ENCODE measurements at places on chromosomes 13 and 19. TPM values are rescaled to one million over a fixed set of nuclear protein-coding genes. Genes with fewer than 3 reads are reported as not detected.
A peak's percentile ranks its signal among the peaks of the same experiment; 100 is the strongest.

GRCh38 chr13:113369189-113369588 lies 5.3 kb upstream of the GRTP1 start:
- no peak for DNase-seq

DNA sequence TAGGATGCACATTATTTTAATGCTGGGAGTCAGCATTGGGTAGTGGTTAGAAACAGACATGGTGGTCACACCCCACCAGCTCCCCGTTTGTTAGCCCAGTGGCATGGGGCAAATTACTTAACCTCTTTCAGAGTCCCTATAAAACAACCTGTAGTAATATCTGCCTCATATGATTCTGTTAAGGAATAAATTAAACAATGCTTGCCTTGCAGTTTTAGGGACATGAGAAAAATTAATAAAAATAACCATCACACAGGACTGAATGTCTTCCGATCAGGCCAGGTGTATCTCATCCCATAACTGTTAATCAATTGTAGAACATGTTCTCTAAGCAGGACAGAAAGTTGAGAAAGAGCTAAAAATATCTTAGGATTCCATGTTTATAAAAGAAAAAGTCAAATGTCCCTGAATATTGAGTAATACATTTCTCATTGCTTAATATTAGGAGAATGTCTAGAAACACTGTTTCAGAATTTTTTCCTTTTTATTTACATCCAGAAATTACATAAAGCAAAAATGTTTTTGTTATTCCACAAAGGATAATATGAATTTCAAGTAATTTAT lies 196.5 kb downstream of the GPC6 start:
- no peak for DNase-seq

DNA sequence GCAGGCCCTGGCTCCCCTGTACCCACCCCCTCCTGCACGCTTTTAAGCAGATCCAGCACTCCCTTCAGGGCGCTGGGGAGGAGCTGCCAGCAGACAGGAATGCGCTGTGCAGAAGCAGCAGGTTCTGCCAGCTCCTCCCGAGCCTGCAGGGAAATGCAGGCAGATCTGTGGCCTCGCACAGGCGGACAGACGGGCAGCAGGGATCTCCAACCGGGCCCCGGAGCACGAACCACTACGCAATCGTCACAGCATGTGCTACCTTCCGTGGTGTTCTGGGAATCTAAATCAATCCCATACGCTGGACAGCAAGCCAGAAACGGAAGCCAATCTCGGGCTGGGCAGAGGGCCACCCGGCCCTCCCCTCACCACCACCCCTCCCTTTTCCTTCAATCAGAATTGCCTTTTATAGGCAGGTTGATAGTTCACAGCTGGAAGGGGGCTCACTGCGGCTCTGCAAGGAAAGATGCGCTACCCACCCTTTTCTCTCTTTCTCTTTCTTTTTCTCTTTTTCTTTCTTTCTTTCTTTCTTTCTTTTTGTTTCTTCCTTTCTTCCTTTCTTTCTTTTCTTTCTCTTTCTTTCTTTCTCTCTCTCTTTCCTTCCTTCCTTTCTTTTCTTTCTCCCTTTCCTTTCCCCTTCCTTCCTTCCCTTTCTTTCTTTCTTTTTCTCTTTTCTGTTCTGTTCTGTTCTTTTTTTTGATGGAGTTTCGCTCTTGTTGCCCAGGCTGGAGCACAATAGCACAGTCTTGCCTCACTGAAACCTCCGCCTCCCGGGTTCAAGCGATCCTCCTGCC lies 99.9 kb downstream of the GNG7 start:
- DNase-seq = peak; percentile 74

DNA sequence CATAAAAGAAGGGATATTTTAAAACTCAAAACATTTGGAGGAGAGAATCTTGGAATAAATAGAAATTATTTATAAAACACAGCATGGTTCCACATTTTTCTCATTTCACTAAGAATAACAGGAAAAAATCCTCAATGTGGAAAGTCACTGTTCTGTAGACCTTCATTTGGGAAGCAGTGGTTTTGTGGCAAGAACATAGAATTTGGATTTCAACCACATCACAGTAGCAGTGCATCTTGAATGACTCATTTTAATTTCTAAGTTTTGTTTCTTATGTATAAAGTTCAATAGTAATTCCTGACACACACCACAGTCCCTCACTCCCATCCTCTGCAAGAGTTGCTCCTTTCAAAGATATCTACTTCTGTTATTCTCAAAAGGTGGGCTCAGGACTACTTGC lies 264.0 kb downstream of the ENOX1 start:
- DNase-seq = no peak

Gene ZNF534
- not detected for total RNA-seq

- DNase-seq = no peak
Measured at GRCh38 chr13:114131583-114132418, 622 bp downstream of the RASA3 start.

DNA sequence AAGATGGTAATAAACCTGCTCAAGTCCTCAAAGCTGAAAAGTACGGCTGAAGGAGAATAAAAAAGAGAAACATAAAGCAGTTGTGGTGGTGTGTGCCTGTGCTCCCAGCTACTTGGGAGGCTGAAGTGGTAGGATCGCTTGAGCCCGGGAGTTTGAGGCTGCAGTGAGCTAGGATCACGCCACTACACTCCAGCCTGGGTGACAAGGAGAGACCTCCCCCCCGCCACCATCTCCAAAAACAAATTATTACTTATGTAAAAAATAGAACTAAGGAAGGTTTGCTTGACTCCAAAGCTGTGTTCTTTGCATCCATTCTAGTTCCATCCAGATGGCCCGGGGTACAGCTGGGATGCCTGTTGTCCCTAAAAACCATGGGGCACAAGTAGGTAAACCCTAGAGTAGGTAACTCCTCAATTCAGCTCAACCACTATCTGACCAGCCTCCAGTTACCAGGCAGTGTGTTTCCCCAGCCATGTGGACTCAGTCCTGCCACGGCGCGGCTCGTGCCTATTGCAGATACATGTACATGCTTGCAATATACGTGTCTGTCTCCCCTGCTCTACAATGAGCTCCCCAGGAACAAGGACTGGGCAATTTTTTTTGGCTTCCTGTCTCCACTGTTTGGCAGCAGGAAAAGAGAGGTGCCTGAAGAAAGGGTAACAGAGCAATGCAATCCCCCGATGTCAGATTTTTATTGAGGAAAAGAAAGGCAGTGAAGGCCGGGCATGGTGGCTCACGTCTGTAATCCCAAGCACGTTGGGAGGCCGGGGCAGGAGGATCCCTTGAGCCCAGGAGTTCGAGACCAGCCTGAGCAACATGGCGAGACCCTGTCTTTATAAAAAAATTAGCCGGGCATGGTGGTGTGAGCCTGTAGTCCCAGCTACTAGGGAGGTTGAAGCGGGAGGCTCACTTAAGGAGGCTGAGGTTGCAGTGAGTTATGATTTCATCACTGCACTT lies 101.3 kb downstream of the GNG7 start:
- DNase-seq = no peak

GRCh38 chr13:30331331-30331771 lies 24.0 kb upstream of the KATNAL1 start:
- peak; percentile 26 for DNase-seq

Gene RFXAP
- 3.4 TPM for total RNA-seq

- peak; percentile 63 for DNase-seq
Measured at GRCh38 chr19:40465025-40465556, 454 bp downstream of the BLVRB start.

Gene LYPD3
- total RNA-seq = not detected

GRCh38 chr13:50457415-50458393 lies 385.8 kb downstream of the DLEU7 start:
- no peak for DNase-seq

DNA sequence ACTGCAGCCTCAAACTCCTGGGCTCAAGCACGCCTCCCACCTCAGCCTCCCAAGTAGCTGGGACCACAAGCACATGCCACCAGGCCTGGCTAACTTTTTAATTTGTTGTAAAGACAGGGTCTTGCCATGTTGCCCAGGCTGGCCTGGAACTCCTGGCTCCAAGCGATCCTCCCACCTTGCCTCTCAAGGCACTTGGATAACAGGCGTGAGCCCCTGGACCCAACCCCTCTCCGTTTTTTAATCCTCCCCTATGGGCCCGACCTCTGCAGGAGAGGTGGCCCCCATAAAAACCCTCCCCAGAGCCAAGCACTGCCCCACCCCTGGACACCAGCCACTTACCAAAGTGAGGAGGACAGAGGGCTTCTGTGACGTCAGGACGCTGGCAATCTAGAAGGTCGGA lies 28.6 kb downstream of the PEPD start:
- no peak for DNase-seq

GRCh38 chr19:33204136-33204973 lies 10.2 kb downstream of the LRP3 start:
- DNase-seq = no peak

GRCh38 chr19:30896554-30896953 lies 452.7 kb downstream of the TSHZ3 start:
- DNase-seq = no peak

Gene ZNF222
- total RNA-seq = 3.0 TPM

- DNase-seq = peak; percentile 67
Measured at GRCh38 chr19:461721-462551, 1.1 kb upstream of the SHC2 start.

Gene IFNL2
- total RNA-seq = not detected

GRCh38 chr19:33462112-33462791 lies 59.3 kb downstream of the PEPD start:
- DNase-seq = no peak

Gene ZNF628
- total RNA-seq = 6.7 TPM

- DNase-seq = no peak
Measured at GRCh38 chr19:3890591-3890990, 10.1 kb downstream of the ATCAY start.

GRCh38 chr13:43786766-43787517 lies at the start of gene ENOX1:
Gene ENOX1, minus strand, starts transcription at chr13:43786972.
- peak; percentile 38 for DNase-seq

DNA sequence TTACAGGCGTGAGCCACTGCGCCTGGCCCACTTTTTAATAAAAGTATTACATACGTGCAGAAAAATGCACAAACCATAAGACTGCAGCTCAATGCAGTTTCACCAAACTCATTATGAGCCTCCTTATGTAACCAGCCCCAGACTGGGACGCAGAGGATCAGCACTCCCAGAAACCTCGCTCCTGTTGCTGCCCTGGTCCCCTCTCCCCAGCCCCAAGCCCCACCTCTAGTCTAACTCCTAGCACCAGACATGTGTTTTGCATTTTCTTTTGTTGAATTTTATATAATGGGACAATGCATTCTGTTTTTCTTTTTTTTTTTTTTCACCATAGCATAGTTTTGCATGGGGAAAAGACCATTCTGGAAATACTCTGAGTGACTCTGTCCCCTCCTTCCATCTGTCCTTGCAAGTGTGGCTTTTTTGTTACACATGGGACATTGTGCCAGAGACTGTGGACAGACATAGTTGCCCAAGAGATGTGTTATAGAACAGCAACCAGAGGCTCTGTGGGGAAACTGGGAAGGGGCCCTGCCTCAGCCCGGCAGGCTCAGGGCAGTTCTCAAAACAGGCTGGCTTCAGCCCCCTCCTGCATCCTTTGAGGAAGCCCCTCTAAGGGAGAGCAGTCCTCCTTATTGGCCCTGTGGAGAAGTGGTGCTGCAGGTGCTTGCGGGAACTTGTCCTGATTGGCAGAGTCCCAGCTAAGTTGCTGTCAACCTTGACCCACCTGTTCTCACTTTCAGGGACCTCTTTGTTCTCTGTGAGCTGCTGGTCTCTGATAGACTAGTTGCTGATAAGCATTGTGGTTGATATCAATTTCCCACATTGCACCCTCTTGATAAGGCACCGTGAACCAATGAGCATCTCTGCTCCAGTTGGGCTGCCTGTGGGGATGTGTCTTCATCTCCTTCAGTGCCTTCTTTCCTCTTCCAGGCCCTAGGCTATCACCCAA lies 13.8 kb upstream of the OLFM4 start:
- no peak for DNase-seq

DNA sequence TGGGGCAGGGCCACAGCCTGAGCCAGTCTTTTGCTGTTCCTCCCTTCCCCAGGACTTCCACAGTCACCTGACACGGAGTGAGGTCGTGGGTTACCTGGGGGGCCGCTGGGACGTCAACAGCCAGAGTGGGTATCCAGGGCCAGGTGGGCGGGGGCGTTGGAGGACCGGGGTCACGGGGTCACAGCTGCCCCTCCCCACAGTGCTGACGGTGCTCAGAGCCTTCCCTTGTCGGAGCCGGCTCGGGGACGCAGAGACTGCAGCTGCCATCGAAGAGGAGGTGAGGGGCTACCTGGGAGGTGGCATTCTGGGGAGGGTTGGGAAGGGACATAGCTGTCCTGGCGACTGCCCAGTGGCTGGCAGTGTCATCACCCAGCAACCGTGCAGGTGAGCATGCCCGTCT lies 11.5 kb downstream of the MPND start:
- DNase-seq = no peak

DNA sequence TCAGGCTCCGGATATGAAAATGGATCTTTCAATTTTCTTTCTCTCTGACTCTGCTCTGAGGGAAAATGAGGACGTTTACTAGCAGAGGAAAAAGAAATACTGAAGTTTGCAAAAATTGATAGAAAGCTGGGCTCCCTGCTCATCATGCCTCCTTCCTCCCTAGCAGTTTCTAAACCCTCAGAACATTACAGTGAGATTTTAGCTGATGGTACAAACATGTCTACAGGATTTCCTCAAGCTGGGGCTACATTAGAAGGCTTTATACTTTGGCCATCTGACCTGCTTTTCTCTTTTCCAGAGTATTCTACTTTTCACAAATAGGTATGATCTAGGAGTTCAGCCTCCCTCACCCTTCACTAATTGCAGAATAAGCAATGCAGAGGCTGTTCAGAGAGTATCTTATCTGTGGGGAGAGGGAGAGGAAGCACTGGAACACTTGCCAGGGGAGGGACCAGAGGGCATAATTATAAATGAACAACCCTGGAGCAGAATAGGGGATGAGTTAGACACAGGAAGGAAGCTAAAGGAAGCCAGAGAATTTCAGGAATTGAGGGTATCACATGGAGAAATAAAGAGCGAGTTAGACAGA lies 30.0 kb downstream of the CEACAM1 start:
- DNase-seq = no peak

- DNase-seq = no peak
Measured at GRCh38 chr19:49333418-49333805, 1.8 kb upstream of the CD37 start.

- no peak for DNase-seq
Measured at GRCh38 chr13:102191951-102192502, 209.8 kb downstream of the FGF14 start.

Gene LINGO3
- total RNA-seq = 0.27 TPM

GRCh38 chr19:19459707-19460251 lies 54.3 kb downstream of the GATAD2A start:
- DNase-seq = peak; percentile 54

DNA sequence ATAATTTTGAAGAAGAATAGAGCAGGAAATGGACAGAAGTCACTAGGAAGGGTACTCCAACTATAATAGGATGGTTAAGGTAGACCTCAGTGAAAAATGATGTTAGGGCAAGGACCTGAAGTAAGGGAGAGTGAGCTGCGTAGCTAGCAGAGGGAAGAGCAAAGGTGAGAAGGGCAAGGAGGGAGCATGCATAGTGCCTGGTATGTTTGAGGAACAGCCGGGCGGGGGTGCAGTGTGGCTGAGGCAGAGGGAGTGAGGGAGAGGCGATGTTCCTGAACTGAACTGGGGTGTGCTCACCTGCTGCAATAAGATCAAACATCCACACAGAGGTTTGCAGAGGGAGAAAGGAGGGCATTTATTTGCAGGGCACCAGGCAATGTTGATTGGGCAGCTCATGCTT lies 110.4 kb downstream of the DNAJC15 start:
- DNase-seq = no peak
